GM20000 (cell line): ENCODE measurements at places on chromosomes 2 and 18.
A peak's percentile ranks its signal among the peaks of the same experiment; 100 is the strongest.

GRCh38 chr2:188721784-188722183 is 252.4 kb upstream of the COL3A1 start:
- DNase-seq: no peak

GRCh38 chr2:111157798-111158197 is 37.1 kb downstream of the BCL2L11 start:
- DNase-seq: no peak

DNA sequence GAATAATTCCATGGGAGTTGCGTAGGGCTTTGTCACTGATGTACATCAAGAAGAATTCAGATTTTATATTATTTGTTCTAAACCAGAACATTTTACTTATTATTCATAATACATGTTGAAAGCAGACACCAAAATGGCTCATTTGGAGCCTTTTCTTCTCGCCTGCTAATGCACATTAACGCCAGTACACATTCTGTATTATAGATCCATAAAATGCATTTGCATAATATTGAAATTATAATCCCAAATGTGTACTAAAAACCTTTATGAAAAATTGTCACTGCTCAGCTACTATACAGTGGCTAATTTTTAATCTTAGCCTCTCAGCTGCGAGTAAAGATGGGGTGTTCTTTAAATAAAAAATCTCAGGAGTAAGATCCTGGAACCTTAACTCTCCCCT is 452.2 kb upstream of the HNRNPA3 start:
- DNase-seq: no peak

- DNase-seq: no peak
Measured at GRCh38 chr2:183079139-183079775, 710 bp downstream of the DUSP19 start.

- peak; percentile 89 for DNase-seq
Measured at GRCh38 chr18:79378536-79379250, 17.0 kb upstream of the NFATC1 start.

GRCh38 chr2:187542123-187542522 is 12.1 kb downstream of the TFPI start:
- DNase-seq: no peak

DNA sequence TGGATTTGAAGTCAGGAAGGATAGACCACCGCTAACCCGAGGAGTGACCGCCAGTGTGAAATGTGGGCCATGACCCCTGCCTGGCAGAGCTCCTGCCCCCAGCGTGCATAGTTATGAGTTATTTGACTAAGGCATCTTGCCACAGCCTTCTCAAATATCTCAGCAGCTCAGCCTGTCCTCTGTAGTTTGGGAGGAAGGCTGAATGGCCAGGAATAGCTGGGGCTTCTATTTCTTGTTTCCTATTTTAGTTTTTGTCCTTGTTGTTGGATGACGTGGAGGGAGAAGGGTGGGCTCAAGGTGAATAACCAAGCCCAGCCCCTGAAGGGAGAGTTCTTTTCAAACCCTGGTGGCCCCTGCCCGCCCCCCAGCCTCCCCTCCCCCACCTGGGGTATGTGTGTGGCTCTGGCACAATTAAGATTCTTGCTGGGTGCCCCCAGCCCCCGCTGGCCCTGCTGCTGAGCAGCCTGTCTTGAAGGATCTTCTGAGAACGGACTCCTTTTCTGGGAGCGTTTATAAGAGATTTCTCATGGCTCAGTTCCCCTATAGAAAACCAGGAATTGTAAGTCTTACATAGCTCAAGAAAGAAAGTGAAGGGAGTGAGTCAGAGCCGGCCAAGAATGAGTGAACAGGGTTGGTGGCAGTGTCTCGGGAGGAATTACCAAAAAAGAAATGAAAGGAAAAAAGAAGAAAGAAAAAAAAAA is 157.4 kb downstream of the GLI2 start:
- DNase-seq: no peak

GRCh38 chr2:12490641-12491040 is 226.1 kb upstream of the TRIB2 start:
- no peak for DNase-seq

DNA sequence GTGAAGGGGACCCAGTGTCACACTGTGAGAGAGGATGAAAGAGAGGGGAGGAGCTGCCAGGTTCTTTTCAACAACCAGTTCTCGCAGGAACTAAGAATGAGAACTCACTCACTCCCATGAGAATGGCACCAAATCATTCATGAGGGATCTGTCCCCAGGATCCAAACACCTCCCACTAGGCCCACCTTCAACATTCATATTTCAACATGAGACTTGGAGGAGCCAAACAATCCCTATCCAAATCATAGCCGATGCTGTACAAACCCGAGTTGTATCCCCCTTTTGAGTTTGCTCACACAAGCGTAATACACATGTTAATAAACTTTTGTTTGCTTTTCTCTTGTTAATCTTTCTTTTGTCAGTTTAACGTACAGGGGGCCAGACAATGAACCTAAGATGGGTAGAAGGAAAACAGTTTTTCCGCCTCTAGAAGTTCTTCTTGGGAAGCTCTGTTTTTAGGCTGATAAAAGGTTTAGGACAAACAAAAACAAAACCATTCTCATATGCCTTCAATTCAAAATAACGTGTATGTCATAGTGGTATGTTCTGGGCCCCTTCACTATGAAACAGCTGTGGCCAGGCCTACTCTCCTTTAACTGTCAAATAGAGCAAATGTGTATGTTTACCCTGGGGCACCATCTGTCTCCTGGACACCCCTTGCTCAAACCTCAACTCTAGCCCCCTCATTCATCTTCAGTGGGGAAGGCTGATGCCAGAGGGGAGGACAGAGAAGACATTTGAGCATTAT is 9.1 kb upstream of the TMEM37 start:
- no peak for DNase-seq

- DNase-seq: no peak
Measured at GRCh38 chr2:196170606-196171247, 651 bp downstream of the STK17B start.

- DNase-seq: peak; percentile 94
Measured at GRCh38 chr2:176140513-176141317, 10.6 kb upstream of the HOXD4 start.

GRCh38 chr18:76412818-76413565 is 82.0 kb downstream of the ZNF516 start:
- DNase-seq: no peak
